SK-N-SH (cell line): ENCODE measurements at places on chromosomes 3 and 15.

GRCh38 chr15:29278436-29279105 is 8.9 kb upstream of the NSMCE3 start:
- no peak for DNase-seq

DNA sequence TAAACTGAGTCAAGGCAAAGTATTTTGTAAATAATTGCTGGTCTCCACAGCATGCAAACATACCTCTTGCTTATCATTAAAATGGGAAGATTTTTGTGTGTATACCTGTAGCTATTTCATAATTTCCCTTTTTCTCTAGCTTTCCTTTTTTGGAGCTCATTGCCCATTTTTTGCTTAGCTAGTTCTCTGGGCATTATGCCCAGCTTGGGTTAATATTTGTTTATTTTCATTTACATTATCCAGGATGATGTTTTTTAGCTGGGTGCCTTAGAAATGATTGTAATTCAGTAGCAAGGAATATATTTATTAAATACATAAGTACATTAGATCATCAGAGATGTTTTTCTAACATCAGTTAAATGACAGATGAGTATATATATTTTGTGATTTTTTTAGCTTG is 1271.7 kb upstream of the GBE1 start:
- no peak for DNase-seq

GRCh38 chr15:78625606-78626280 is 4.9 kb upstream of the CHRNA3 start:
- DNase-seq: peak; percentile 66

DNA sequence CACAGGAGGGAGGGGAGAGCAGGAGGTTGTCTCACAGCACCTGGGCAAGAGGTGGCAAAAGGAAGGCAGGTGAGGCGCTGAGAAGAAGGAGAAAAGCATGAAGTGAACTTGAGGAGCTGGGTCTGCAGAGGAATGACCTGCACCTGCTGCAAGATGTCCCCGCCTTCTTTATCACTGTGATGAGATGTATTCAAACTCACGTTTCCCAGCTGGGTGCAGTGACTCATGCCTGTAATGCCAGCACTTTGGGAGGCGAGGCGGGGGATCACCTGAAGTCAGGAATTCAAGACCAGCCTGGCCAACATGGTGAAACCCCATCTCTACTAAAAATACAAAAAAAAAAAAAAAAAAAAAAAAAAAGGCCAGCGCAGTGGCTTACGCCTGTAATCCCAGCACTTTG is 22.2 kb upstream of the ZNF710 start:
- DNase-seq: no peak

DNA sequence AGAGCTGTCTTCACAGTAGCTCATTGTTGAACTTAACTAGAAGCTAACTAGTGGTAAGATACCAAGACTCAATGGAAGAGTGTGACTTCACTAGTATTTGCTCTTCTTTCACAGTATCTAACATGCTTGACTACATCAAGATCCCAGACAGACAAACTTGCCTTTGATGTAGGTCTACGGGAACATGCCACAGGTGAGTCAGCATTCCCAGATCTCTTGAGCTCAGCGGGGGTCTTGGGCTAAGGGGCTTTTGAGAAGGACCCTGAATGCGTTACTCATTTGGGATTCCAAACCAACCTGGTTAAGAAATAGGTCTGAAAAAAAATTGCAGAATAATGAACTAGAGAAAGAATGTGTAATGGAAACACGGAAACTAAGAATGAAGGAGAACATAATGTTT is 222.4 kb downstream of the RYR3 start:
- DNase-seq: no peak

GRCh38 chr15:73694419-73694818 is 10.2 kb downstream of the CD276 start:
- no peak for DNase-seq

GRCh38 chr3:136734382-136735070 is 17.7 kb downstream of the STAG1 start:
- DNase-seq: peak; percentile 24

DNA sequence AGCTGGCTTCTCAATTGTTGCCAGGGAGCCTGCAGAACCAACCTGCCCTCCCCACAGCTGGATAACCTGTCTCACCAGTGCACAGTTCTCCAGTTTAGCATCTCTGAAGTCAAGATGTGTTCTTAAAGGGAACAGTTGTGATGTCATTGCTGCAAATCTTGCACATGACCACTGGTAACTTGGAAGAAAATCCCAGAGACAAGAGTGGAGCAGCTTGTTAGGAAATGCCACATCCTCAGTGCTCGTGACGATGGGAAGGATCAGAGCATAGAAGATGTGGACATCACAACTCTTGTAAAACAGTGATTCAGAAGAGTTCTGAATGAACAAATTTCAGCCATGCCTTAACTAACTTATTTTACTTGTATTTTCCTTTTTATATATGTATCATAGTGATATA is 36.1 kb upstream of the LIMD1 start:
- no peak for DNase-seq

GRCh38 chr15:58962662-58963565 is 24.5 kb upstream of the RNF111 start:
- no peak for DNase-seq

- no peak for DNase-seq
These were observed 260.7 kb downstream of the OPA1 start for GRCh38 chr3:193853511-193854219.

- no peak for DNase-seq
These were observed 163.8 kb downstream of the LSAMP start for GRCh38 chr3:116281313-116282143.

DNA sequence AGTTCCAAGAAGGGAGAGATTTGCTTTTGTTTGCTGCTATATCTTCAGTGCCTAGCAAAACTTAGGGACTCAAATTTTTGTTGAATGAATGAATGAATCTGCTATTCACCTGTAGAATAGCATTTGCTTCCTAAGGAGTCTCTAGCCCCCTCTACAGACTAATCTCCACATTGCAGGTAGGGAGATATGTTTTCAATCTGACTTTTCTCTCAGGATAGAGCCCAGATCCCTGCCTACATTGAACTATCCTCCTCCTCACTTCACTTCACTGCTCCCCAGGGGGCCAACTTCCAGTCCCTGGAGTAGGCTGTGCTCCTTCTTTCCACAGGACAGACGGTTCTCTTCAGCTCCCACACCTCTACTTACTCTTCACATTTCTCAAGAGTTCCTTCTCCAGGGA is 81.9 kb upstream of the PTX3 start:
- DNase-seq: no peak

- no peak for DNase-seq
These were observed 203.6 kb downstream of the TNIK start for GRCh38 chr3:171256445-171257250.

- no peak for DNase-seq
These were observed 112.1 kb downstream of the SLCO3A1 start for GRCh38 chr15:91965501-91966193.

DNA sequence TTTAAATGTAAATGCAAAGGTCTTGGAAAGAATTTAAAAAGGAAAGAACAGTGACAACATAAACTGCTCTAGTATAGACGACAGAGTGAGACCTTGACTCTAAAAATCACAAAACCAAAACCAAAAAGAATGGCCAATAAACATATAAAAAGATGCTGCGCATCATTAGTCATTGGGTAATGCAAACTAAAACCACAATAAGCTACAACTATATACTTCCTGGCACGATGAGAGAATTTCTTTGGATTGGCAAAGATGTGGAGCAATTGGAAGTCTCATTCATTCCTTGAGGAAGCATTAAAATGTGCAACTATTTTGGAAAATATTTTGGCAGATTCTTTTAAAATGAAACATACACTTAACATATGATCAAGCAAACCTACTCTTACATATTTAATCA is 98.7 kb upstream of the ZPLD1 start:
- no peak for DNase-seq

GRCh38 chr3:178152031-178152806 is 384.0 kb upstream of the KCNMB2 start:
- DNase-seq: no peak

- DNase-seq: no peak
These were observed 185.9 kb upstream of the TPM1 start for GRCh38 chr15:62856466-62857246.

DNA sequence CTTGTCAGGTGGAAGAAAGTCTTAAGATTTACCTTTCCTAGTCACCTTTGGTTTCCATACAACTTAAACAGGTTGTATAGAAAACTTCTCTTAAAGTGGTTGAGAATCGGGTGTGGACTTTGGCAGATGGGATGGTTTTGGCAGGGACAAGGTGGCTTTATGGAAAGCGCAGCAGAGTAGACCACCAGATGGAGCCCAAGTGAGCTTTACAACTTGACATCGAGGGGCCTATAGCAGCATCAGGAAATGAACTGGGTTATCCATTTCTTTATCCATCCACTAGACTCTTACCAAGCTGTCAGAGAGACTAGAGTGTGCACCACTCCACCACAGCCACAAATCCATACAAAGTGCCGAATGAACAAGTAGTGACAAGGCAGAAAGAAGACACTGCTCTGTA is 85.3 kb upstream of the MBNL1 start:
- DNase-seq: peak; percentile 34

GRCh38 chr15:50624616-50625168 is 61.9 kb downstream of the TRPM7 start:
- DNase-seq: no peak

DNA sequence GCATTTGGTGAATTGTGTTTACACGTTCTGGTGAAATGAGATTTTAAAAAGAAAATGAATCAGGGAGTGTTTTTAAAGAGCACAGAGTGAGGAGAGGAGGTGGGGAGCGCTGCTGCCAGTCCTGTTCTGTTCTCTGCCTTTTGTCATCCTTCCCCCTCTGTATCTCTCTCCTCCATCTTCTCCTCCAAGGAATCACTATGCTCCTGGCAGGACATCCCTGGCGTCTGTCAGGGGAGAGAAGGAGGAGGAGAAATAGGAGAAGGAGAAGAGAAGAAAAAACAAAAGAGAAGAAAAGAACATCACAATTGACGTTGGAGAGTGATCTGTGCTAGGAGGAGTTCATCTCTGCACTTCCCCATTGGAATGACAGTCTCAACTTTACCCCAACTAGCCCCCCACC is 627.6 kb upstream of the TBL1XR1 start:
- no peak for DNase-seq

GRCh38 chr15:34738002-34738401 is 16.8 kb downstream of the GJD2 start:
- DNase-seq: no peak

- no peak for DNase-seq
These were observed 42.1 kb upstream of the RASA2 start for GRCh38 chr3:141444586-141445285.

DNA sequence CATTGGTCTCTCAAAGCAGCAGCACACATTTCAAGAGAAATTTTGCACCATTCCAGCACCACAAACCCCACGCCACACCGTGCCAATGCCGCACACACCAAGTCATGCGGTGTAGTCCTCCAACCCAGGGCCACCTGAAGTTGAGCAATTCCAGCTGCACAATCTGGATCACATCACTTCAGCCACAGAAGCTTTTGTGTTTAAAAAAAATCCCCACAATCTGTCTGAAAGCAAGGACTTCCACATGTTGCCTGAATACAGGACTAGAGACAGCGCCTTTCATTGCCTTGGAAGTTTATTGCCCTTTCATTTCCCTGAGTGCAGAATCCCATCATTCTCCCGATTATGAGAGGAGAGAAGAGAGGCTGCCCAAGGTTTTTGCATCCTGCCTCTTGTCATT is 175.6 kb upstream of the BCL6 start:
- no peak for DNase-seq

- no peak for DNase-seq
These were observed 477.8 kb downstream of the RBMS3 start for GRCh38 chr3:29758434-29759322.

GRCh38 chr3:72721683-72722381 is 126.4 kb downstream of the SHQ1 start:
- no peak for DNase-seq

DNA sequence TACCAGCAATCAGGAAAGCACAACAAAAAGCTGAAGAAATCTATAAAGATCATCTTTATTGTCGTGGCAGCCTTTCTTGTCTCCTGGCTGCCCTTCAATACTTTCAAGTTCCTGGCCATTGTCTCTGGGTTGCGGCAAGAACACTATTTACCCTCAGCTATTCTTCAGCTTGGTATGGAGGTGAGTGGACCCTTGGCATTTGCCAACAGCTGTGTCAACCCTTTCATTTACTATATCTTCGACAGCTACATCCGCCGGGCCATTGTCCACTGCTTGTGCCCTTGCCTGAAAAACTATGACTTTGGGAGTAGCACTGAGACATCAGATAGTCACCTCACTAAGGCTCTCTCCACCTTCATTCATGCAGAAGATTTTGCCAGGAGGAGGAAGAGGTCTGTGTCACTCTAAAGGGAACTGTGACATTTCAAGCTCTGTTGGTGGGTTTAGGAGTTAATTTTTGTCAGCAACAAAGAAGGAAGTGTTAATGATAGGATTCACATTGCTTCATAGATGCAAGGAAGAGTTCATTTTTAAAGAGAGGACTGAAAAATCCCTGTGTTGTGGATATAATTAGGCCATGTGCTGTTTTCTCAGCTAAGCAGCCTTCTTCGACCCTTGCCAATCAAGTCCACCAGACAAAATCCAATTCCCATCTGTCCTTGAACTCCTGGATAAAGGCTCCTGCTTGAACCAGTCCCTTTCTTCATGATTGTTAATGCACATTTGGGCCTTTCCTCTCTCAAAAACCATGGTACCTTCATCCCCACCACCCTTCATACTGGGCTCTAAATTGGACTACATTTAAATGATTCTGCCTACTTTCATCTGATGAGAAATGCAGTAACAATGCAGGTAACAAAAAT is 1.2 kb downstream of the GPR15 start:
- no peak for DNase-seq

DNA sequence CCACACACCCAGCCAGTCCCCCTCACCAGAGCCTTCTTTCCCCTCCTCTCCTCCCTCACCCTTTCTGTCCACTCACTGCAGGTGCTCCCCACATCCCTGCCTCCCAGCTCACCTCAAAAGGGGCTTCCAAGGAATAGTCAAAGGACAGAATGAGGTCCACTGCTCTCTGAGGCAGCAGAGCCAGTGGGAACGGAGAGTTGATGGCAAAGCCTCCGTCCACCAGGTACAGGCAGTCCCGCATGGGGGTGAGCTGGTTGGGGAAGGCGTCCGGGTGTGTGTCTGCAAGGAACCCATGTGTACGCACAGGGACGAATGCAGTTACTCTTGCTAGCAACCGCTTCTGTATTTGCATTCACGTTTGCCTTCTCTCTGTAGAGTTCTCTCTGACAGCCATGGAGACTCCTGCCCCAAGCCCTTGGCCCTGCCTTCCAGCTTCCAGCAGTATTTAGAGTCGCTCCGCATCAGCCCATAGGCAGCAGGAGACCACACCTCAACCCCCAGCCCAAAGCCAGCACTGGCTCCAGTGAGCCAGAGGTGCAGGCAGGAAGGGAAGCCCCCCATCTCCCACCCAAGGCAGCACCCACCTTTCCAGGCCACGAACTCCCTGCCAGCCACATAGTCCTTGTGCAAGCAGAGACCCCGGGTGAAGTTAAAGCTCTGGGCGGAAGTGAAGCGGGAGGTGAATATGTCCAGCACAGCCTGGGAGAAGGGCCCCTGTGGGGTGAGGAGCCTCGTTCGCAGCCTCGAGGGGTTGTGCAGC is 12.4 kb downstream of the PLA2G4F start:
- no peak for DNase-seq

GRCh38 chr3:128994581-128995546 is 988 bp upstream of the CFAP92 start:
- no peak for DNase-seq

- DNase-seq: no peak
These were observed 113.0 kb upstream of the CHD2 start for GRCh38 chr15:92787116-92787515.

- DNase-seq: no peak
These were observed 119.0 kb upstream of the CBLB start for GRCh38 chr3:105987809-105988208.

- DNase-seq: no peak
These were observed 8.0 kb downstream of the ZBTB20 start for GRCh38 chr3:115139072-115139471.
